ENCODE measurements at places on chromosomes 6 and 20.

- DNase-seq: no peak
Measured at GRCh38 chr6:84769306-84769705, 4.9 kb upstream of the TBX18 start.

- DNase-seq: no peak
Measured at GRCh38 chr6:115706324-115706723, 354.4 kb downstream of the FRK start.

DNA sequence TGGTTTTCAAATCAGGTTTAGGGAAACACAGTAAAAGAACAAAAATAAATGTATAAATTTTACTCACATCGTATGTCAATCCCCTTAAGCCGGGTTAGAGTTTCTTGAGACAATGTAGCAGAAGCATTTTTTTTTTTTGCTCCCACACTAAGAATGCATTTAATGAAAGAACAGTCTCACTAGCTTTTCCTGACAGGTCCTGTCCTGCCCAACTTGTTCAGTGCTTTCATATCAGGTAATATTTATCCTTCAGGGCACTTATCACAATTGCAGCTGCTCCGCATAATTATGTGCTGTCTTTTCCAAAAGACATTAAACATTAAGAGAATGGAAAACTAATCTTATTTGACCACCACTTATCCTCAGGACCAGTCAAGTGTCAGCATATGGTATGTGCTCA, 632.0 kb downstream of the HTR1B start:
- peak; percentile 11 for DNase-seq

GRCh38 chr6:167962711-167963110, 34.8 kb upstream of the KIF25 start:
- DNase-seq: no peak

DNA sequence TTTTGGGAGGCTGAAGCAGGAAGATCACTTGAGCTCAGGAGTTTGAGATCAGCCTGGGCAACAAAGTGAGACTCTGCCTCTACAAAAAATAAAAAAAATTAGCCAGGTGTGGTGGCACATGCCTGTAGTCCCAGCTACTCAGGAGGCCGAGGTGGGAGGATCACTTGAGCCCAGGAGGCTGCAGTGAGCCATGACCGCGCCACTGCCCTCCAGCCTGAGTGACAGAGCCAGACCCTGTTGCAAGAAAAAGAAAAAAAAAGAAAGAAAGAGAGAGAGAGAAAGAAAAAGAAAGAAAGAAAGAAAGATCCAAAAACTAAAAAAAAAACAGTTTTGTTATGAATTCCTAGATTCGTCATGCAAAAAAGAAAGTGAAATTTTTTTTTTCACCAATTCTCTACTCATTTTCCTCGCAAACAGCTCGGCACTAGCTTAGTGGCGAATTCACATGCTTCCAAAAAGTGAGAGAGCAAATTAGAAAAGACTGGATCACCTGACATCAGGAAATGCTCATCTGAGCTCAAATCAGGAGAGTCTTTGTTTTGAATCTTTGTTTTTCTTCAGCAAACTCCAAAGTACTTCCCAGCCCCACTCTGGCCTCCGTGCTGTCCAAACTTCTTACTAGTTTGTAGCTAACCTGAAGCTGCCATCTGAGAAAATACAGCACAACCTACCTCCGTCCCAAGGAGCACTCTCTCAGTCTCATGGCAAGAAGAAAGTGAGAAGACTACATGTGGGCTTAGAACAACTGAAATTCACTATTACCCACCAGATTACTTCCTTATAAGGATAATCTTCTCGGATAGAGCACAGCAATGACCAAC, 27.0 kb downstream of the IPCEF1 start:
- no peak for DNase-seq

GRCh38 chr6:81105998-81106397, 646.5 kb downstream of the TENT5A start:
- DNase-seq: no peak

DNA sequence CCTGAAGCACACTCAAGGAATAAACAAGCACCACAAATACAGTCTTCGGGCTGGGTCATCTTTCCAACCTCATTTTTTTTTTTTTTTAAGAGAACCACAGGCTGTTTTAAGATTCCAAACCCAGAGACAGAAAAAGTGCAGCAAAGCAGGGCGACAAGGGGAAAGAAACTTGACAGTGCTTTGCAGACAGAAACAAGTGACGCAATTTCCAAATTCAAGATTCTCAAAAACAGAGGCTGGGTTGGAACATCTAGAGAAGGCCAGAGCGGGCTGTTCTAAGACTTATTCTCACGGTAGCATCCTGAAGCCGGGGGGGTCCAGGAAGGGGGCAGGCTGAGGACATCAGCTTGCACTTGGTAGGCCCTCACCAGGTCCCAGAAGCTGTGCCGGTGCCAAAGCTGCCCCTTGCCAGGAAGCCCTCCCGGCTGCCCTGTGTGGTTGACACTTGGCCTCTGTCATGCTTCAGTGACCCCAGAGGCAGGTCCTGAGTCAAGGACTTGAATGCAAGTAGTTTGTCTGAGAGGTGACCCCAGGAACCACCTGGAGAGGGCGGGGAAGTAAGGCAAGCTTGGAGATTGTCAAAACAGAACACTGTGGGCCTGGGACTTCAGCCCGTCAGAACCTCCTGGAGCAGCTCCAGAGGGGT, 50.5 kb downstream of the BMP7 start:
- no peak for DNase-seq

GRCh38 chr20:5973971-5974370, 23.5 kb downstream of the MCM8 start:
- no peak for DNase-seq

DNA sequence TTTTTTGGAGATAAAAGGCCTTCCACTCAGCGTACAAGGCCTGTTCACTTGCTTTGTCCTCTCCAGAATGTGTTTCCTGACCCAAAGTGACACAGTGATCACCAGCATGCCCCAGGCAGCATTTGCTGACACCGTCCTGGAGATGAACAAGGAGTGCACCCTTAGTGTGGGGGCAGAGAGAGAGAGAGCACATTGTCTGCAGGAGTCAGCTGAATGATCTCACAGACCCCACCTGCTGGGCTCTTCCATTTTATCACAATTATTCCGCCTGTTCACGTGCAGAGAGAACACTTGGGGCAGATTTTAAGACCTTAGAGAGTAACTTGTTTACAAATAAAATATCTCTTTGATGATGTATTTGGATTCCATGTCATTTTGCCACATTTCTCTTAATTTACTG, 22.4 kb upstream of the MAS1L start:
- DNase-seq: no peak

DNA sequence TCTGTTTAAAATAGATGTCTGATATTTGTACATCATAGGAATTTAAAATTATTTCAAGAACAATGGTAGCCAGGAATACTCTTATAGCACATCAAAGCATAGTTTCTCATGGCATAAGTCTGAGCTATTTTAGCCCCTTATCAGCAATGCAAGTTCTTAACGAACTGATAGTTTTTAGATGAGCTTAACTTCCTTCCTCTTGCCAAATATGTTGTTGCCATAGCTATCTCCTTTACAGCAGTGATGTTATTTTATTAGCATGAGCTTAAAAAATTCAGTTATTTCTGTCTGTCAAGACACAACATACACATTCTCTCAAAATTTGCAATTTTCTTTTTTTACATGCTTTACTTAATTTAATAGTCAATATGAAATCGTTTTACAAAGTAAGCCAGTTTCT, 867.2 kb downstream of the PHF3 start:
- DNase-seq: no peak

DNA sequence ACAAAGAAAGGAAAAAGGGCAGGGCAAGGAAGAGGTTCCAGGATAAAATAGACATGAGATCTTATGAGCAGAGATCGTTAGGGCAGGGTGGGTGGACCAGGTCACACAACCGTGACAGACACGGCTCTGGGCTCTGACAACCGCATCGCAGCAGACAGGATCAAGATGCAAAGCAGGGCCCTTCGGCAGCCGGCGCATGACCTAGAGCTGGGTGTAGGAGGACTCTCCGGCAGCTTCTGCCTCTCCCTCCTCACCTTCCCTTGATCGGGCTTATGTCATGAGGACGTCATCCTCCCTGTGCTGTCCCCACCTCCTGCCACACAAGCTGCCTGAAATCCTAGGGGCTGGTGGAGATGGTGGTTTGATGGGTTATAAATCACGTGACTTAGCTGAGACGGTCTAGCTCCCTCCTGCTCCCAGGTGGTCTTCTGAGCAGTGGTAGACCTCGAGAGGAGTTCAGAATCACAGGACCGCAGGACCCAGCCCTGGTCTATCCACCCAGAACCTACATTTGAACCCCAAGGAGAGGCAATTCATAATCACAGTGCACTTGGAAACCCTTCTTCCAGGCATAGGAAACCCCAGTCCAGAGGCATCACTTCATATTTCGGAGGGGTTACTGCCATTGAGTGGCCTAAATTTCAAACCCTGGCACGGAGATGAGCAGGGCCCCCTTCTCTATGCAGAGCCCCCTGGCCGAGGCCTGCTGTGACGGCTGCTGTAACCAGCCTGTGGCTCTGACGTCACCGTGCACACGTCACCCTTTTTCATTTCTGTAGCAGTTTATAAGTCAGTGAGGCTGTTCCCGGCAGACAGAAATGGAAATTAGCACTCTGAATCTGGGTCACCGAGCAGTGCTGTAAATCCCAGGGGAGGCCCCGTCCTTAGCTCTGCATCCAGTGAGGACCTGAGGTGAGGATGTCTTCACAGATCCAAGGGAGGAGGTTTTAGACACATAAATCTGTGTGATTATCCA, 8.7 kb upstream of the CCR6 start:
- DNase-seq: no peak

GRCh38 chr6:158068893-158069799, 87.5 kb downstream of the SYNJ2 start:
- no peak for DNase-seq

GRCh38 chr6:20409427-20409971, 7.8 kb downstream of the E2F3 start:
- DNase-seq: no peak

DNA sequence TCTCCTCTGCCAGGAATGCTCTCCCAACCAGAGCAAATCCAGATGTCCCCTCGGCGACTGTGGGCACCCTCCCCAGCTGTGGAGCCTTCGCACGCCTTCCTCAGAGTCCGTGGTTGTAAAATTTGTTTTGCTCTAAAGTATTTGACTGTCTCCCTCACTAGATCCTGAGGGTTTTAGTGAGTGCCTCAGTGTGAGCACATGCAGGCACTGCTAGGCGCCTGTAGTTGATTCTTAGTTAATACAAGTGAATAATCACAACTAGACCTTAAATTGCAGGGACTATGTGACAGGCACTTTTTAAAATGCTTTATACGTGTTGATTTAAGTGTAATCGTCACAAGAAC, 680 bp upstream of the MTCH1 start:
- DNase-seq: no peak

DNA sequence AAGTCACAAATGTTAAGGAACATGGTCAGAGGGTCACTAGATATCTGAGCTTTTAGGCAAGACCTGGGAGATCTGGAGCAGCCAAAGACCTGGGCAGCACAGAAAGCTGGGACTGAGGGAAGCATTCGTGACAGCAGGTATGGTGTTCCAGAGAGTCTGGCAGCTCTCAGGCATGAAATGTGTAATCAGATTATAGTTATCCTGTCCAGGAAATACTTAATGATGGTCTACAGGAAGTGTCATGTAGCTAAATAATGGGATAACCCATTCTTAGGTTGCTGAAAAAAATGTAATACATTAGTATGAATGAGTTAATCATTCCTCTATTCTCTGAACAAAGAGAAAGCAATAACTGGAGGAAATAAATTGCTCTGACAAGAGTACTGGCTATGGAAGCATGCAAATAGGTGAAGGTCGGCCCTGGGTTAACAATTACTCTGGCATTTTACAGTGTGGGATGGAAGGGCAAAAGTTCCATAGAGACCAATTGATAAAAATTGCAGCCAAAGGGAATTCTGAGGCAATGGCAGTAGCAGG, 740.5 kb downstream of the CBLN4 start:
- DNase-seq: no peak

GRCh38 chr6:108733706-108734265, 114.4 kb upstream of the ARMC2 start:
- DNase-seq: no peak

DNA sequence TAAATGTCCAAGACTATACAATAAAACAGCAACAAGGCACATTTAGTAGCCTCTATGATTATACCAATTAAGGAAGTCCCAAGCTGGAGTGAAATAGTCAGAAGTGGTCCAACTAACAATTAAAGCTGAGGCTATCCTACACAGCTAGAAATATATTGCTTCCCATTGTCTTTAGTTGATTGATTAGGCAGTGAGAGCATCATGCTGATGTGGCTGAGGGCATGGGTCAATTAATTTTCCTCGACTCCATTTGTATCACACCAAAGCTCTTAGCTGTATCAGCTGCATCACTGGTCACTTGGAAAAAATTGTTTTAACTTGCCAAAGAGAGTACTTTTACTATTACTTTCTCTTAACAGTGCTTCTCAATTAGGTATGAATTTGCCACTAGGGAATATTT, 328.7 kb upstream of the NT5E start:
- DNase-seq: no peak

Data from NCI-H748 treated with DMSO at 0.1 percent for 48 hours (cell line).